ENCODE measurements at places on chromosomes 1 and 21.
A peak's percentile ranks its signal among the peaks of the same experiment; 100 is the strongest.

DNA sequence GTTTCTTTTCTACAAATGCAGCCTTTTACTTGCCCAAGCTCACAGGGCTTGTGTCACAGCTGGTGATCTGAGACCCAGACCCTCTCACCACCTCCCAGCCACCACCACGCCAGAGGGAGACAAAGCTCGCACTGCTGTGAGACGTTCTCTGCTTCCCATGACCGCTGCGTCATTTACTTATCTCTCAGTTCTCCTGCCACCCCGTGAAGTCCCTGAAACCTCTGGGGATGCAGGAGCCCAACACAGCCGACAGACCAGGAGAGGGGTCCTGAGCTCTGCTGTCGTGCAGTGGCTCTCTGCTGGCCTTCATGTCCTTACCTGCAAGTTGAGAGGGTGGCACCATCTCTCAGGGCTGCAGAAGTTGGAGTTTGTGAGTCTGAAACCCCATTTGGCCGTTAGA lies 77.7 kb downstream of the SLC16A1 start:
- no peak for DNase-seq

DNA sequence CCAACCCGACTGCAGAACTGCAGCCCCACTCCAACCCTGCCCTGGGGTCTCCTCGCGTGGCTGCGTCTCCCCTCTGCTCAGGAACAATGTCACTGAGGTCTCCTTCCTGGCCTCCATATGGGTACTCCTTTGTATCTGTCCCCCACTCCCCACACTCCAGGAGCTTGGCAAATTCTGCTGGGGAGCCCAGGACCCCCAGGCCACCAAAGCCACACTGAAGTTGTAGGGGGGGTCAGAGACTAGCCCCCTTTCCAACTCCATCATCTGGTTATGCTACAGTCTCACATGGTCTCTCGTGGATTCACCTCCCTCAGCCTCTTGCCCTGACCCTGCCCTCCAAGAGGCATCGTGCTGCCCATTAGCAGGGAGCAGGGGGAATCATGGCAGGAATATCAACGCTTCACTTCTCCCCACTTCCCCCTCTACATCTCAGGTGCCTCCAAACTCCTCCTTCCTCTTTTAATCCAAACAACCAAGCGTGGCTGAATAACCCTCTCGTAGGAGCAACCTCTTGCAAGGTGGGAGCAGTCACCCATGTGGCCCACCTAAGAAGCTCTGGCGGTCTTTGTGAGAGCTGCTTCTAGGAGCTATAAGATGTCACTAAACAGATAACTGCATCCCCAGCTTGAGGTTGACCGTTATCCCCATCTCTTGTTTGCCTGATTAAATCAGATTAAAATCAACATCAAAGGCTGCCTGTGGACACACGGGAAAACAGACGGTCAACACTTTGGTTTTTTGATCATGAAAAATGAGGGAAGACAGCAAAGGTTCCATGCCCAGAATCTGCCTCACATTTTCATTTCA lies 86.4 kb downstream of the MIS18A start:
- DNase-seq: no peak

DNA sequence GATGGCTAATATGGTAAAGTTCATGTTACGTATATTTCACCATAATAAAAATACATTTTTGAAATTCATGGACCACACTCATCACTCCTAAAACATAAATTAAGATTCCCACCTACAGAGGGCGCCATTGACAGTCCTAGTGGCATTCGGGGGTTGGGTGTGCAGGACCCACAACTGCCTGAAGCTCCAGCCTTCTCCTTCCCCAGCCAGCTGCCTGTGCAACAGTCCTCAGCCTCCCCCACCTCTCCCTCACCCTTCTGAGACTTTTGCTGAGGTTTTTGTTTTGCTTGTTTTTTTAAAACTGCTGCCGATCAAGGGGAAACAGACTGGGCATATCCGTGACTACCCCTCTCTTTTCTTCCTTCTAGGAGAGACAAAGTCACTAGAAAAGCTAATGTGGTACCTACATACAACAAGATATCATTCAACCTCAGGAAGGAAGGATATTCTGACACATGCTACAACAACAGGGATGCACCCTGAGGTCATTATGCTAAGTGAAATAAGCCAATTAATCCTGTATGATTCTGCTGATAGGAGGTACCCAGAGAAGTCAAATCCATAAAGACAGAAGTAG lies 9.2 kb upstream of the EVA1C start:
- DNase-seq: peak; percentile 72

DNA sequence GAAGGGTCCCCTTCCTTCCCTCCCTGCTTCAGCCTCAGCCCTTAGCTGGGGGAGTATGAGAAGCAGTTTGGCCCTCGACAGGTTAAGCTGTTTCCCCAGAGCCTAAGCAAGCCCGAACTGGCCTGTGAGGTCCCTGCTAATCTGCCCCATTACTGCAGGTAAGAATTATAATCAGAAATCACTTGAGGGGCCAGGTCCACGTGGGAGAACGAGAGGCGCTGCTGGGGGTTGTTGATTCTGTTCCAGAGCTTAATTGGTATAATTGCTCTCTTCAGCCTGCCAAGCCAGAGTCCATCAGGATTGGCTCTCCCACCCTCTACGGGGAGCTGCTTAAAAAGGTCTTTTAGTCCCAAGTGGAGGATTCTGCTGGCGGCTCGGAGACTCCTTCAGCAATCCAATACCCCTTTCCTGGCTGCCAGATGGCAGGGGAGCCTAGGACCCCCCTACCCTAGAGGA lies 70.8 kb downstream of the UBE2T start:
- DNase-seq: no peak

GRCh38 chr1:3467096-3468036 lies 12.9 kb downstream of the ARHGEF16 start:
- DNase-seq: no peak

DNA sequence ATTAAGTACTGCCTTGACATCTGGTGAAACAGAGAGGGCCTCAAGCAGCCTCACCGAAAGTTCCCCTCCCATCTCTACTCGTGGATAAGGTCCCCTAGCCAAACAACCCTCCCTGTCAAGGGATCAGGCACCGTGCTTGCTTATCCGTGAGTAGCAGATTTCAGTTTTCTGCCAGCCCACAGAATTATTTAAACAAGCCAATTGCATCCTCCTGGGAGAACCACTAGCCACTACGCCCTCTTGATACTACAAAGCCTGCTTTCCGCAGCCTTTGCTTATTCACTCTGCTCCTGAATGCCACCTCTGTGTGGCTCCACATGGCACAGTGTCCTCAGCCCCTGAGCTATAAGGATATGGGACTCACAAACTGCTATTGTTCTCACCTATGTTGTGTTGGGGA lies 5.9 kb upstream of the TFF2 start:
- DNase-seq: no peak

DNA sequence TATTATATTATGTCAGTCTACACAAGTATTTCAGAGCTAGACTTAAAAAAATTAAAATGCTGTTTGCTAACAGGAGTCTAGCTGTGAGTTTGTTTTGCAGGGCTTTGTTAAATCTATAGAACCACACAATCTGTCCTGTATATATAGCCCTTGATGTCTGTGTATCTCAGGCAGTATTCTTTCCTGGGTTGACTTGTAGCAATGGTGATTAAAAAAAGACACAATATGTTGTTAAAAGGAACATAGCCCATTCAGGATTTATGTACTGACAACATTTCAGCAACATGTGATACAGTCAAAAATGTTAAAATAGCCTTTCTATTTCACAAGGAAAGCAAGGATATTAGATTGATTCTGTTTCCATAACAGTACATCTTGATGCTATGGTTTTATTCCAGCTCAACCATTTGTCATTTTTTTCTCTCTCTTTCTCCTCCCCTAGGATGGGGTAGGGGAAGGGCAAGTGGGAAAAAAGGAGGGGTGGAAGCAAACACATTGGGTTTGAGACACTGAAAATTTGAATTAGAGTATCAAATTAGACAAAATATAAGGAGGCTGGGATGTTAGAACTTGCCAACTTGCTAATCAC lies 139.2 kb downstream of the DSCAM start:
- no peak for DNase-seq

DNA sequence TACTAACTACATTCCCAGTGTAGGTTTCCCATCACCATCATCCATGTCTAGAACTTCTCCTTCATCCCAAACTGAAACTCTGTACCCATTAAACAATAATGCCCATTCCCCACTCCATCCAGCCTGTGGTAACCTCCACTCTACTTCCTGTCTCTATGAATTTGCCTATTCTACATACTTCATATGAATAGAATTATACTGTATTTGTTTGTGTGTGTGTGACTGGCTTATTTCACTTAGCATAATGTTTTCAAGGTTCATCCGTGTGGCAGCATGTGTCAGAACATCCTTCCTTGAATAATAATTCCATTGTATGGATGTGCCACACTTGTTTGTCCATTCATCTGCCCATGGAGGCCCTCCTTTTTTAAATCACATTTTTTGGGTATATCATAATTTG lies 35.7 kb downstream of the ATP2B4 start:
- no peak for DNase-seq

DNA sequence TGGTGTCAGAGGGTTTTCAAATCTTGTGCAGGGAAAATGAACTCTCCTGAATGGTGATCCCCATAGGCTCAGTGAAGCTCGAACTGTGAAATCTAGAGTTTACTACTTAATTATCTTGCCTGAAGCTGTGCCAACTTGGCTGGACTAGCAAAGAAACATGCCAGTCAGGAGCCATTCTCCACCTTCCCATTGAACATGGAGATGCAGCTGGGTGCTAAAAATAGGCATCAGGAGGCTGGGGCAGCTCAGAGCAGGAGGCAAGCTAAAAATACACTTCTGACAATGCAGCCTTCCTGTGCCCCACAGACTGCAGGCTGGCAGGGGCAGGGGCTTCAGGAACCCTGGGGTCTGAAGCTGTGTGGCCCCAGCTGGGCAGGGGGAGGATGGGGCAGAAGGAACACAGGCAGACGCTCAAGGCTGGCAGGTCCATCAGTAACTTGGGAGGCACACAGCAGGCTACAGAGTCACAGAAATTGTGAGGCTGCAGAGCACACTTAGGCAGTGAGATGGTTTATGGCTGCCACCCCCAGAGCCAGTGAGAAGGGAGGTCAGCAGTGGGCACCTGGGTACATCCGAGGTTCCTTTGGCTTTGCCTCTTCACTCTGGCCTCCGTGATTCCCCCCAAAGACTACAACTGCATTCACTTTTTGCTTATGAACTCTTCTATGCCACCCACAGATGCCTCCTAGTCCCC lies 155.4 kb upstream of the KCND3 start:
- no peak for DNase-seq

DNA sequence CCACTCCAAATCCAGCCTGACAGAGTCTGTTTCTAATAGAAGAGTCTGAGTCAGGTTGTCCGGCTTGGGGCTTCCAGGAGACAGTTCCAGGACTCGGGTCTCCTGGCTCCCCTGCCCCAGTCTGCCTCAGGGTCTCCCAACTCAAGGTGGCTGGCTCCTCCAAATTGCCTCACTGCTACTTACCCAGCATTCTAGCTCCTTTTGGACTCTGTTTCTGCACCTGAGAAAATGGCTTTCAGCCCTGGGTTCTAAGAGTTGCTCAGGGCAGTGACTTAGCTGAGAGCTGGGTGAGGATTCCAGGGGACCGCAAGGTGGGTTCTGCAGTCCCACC lies 5.5 kb upstream of the IGFN1 start:
- DNase-seq: no peak

- peak; percentile 49 for DNase-seq
Measured at GRCh38 chr1:6440198-6441126, 15.9 kb downstream of the ESPN start.

DNA sequence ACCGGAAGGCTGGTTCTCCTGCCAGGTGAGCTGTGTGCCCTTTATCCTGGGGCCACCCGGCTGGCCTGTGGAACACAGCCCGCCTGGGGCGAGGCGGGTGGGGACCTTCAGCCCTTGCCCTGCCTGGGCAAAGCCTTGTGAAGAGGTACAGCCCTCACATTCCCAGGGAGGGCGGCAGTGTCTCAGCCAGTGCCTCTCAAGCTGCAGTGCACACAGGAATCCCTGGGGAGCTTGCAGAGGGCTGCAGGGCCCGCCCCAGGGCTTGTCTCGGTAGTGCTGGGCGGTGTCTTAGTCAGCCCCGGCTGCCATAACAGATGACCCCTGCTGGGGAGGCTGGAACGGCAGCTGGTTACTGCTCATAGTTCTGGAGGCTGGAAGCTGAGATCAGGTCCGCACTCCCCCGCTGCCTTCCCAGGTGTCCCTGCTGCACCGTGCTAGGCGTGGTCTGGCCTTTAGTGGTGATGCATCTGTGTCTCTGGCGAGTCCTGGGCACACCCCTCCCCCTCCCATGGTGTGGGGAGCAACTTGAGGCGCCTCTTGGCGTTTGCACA lies 12.6 kb downstream of the DFFB start:
- no peak for DNase-seq

DNA sequence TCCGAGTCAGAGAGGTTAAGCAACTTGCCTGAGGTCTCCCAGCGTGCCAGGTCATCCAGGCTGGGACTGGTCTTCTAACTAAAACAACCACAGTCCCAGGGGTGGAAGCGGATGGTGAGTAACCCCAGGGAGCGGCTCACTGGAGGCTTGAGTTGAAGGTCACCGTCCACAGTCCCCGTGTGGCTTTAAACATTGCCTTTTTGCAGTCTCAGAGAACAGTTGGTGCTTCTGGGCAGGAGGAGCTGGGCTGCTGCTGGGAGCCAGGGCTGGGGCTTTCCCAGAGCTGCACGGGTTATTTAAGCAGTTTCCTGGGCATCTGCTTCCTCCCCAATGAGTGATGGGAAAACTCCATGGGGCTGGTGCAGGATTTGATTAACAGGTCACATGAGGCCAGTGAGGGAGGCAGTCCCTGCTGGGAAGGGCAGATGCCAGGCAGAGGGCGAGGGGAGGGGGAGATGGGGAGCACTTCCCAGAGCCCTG lies 12.3 kb downstream of the ARHGEF10L start:
- peak; percentile 83 for DNase-seq

GRCh38 chr1:1926346-1926811 lies 7.3 kb upstream of the TMEM52 start:
- no peak for DNase-seq

DNA sequence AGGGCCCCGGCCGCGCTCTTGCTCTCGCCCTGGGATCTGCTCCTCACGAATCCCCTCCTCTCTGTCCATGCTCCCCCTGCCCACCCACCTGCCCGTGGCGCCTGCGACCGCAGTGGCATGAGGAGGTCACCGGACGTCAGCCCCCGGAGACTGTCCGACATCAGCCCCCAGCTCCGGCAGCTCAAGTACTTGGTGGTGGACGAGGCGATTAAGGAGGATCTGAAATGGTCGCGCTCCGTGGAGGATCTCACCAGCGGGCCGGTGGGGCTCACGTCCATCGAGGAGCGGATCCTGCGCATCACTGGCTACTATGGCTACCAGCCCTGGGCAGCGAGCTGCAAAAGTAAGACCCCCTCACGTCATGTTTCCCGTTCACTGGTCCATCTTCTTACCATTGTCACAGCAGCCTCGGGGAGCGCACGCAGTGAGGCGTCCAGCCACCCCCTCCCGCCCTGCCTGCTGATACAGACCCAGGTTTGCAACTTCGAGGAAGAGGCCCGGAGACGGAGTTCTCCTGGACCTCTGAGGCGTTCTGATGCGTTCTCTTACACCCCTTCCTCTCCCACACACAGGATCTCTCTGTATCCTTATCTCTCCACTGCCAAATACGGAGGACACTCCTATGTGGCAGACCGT lies 1.1 kb downstream of the SLC35F3 start:
- DNase-seq: no peak

- no peak for DNase-seq
Measured at GRCh38 chr21:29951911-29952310, 12.1 kb upstream of the GRIK1 start.

All from EL (cell line).